Activated T-cell treated with anti-CD3 and anti-CD28 coated beads, Interleukin-2, amount 50 U/mL, for 1 hour (primary cell): ENCODE measurements at places on chromosomes 12 and 14.
A peak's percentile ranks its signal among the peaks of the same experiment; 100 is the strongest.

DNA sequence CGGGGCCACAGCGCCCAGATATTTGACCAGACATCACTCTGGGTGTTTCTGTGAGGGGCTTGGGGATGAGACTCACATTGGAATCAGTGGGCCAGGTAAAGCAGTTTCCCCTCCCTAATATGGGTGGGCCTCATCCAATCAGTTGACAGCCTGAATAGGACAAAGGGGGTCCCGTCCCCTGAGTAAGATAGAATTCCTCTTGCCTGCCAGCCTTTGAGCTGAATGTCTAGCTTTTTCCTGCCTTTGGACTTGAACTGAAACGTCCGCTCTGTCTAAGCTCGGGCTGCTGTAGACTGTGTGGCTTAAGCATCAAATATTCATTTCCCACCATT lies 88.8 kb upstream of the DIO3 start:
- no peak for DNase-seq

GRCh38 chr12:25323581-25323982 lies 72.9 kb upstream of the KRAS start:
- no peak for DNase-seq

DNA sequence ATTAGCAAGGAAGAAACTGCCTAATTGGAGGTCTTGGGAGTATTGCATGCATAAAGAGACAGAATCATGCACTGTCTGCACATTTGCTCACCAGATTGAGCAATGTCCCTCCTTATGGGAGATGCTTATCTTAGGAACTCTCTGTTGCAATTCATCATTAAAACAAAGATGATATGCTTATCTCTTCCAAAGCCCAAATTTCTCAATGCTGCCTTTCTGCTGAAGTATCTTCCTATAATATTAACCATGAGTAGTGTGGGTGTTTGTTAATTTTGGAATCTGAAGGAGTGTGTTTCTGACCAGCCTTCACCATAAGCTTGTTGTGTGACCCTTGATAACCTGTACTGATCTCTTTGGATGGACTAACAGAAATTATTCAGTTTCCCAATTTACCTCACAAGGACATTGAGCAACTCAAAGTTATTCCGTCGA lies 1257.6 kb upstream of the FLRT2 start:
- DNase-seq = no peak

- no peak for DNase-seq
Observed at GRCh38 chr14:70934502-70935134, 27.4 kb downstream of the PCNX1 start.

GRCh38 chr14:71508901-71509300 lies 423.3 kb upstream of the RGS6 start:
- DNase-seq = no peak

DNA sequence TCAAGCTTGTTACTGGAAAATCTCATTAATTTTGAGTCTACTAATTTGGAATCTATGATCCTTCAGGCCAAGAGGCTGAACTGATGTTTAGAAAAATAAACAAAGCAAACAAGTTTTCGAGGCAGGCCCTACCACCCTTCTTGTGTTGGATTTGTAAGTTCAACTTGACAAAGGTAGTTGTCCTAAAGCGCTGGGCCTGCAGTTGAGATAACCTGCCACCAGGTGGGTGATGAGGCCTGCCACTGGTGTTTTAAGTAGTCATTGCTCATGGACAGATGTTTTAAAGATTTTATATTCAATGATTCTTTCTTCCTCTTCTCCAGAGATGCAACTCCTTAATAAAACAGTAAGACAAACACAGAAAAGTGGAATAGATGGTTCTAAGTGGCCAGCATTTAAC lies 19.4 kb downstream of the ACVRL1 start:
- peak; percentile 55 for DNase-seq

DNA sequence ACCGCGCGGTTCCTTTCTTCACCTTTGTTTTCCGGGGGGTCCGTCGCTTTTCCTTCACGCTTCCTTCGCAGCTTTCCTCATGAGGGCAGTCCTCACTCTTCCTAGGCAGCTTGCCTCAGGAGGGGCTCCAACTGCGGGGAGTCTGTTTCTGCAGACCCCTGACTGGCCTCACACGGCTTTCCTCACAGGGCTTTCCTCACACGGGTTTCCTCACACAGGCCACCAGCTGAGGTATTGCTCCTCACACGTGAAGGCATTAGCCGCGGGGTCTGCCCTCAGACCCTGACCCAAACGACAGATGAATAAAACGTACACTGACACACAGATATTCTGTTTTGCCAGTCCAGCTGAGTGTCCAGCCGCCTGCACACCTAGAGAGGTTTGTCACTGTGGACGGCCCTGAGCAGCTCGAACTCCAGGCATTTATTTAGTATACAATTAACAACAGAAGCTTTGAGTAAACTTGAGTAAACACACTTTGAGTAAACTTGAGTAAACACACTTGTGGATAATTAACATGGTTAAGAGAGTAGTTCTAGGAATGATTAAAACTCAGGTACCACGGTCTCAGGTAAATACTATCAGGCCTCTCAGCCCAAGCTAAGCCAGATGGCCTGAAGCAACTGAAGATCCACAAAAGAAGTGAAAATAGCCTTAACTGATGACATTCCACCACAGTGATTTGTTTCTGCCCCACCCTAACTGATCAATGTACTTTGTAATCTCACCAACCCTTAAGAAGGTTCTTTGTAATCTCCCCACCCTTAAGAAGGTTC lies 16.1 kb upstream of the LYZ start:
- DNase-seq = no peak

DNA sequence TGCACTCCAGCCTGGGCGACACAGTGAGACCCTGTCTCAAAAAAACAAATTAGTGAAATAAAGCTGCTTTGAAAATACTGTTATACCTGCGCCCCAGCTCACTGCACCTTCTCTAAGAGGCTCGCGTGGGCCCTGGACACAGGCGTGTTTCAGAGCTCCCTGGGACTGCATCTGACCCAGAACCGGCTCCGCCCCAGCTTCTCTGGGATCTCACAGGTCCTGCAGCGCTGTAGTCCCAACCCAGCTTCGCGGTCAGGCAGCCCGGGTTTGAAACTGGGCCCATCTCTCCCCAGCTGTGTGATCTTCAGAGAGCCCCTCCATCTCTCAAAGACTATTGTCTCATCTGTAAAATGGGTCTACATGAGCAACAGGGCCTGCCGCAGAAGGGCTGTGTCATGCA lies 7.5 kb downstream of the RIMBP2 start:
- no peak for DNase-seq

- no peak for DNase-seq
Observed at GRCh38 chr12:132529156-132529839, 39.3 kb downstream of the FBRSL1 start.

DNA sequence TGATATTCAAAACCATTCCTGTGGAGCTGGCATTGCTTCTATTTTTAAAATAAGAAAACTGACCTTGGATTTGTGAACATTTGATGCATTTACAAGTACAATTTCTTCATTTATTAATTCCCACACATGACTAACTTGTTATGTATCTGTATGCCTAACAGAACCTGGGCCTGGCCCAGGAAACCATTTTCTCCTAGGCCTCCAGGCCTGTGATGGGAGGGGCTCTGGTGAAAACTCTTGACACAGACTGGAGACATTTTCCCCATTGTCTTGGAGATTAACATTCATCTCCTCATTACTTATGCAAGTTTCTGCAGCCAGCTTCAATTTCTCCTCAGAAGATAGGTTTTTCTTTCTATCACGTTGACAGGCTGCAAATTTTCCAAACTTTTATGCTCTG lies 42.0 kb downstream of the GLIPR1L2 start:
- DNase-seq = no peak

DNA sequence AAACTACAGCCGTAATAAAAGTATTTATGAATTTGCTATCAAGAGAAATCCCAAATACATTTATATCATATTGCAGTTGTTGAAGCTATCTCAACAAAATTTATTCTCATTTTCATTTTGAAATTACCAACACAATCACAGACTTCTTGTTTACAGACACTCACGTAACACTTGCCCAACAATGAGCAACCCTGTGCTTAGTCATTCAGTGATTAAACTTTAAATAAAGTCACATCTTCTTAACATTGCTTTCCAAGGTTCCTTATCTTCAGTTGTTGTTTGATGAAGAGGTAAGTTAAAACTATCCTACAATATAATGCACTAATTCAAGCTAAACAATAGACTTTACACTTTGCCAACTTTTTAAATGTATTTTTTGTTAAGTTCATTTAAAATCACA lies 601.8 kb downstream of the SLC16A7 start:
- DNase-seq = no peak

GRCh38 chr12:30755395-30755762 lies 628 bp upstream of the CAPRIN2 start:
- DNase-seq = no peak

GRCh38 chr14:52352569-52352968 lies 38.5 kb downstream of the PTGER2 start:
- no peak for DNase-seq

DNA sequence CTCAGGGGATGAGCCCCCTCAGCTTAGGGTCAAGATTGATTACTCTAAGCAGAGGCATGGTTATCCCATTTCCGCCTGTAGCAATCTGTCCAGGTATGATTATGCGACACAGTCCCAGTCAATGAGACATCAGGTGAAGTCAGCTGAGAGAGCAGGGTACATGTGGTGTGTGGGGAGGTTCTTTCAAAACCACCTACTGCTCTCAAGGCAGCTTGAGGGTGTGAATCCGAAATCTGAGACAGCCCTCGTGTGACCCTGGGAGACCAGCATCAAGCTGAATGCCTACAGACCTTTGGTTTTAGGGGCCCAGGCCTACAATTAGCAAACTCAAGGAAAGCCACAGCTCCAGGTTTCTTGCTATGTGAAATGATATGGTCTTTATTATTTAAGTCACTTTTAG lies 275.7 kb downstream of the ITPR2 start:
- DNase-seq = no peak

DNA sequence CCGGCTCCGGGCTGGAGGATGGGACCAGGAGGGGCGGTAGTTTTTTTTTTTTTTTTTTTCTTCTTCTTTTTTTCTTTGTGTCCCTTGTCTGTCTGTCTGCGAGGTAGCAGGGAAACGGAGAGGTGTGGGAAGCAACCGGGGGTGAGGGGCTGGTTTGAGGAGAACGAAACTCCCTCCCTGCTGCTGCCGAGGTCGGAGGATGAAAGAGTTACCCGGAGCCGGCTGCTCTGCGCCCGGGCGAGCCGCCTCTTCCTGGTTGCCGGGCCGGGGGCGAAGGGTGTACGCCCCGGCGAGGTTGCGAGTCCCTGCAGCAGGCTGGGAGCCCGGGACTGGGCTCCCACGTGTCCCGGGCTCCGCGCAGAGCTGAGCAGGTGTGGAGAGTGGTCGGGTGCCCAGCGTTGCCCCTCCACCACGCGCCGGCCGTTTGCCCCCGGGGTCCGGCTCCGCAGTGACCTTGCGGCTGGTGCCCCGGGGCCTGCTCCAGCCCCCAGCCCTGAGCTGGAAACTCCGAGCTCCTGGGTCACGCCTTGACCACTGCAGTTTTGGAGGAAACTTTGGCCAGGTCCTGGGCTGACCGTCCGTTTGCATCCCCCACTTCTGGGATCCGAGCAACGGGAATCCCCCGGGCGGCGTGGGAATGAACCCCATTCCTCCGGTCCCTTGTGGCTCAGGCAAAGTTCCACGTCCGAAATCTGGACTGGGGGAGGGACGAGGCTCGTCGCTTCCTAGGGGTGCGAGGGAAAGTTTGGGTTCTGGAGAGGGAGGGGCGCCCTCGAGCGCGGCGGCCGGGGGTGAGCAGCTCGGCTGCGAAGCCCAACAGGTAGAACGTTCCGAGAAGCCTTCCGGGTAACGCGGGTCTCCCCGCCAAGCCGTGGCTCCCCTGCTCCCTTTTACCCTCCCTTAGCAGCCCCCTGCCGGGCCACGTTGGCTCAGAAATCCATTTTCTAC lies 1.3 kb downstream of the CHST11 start:
- peak; percentile 72 for DNase-seq

DNA sequence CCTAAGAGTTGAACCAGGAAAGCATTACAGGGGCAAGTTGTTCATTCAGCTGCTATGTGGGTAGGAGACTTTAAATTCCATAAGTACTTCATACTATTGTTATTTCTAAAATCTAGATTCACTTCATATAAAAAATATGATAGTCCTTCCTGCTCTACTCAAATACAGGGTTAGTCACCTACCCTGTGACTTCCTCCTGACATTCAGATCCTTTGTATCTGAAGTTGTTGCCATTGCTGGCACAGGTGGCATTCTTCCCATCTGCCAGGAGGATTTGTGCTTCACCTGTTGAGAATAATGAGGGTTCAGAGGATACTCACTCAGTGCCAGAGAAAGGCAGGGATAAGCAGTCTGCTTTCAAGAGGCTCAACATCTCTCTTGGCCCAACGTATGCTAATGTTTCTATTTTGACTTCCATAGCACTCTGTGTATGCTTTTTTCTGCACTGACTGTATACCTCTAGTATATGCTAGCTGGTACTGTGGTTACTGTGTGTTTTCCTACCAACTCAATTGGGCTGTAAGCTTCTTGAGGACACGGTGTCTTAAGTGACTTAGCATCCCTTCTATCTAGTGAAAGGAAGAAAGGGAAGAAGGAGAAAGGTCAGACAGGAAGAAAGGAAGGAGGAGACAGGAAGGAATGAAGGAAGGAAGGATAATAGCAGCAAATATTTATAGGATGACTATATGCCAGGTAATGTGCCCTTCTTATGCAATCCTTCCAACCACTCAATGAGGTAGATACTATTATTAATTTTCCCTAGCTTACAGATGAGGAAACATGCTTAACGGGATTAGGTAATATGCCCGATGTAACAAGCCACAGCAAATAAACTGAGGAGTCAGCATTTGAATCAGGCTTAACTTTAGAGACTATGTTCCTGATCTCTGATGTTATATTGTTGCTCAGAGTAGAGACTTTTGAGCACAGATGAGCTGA lies 38.5 kb upstream of the FGF6 start:
- no peak for DNase-seq

GRCh38 chr14:74596741-74597450 lies 15.1 kb downstream of the LTBP2 start:
- DNase-seq = no peak

DNA sequence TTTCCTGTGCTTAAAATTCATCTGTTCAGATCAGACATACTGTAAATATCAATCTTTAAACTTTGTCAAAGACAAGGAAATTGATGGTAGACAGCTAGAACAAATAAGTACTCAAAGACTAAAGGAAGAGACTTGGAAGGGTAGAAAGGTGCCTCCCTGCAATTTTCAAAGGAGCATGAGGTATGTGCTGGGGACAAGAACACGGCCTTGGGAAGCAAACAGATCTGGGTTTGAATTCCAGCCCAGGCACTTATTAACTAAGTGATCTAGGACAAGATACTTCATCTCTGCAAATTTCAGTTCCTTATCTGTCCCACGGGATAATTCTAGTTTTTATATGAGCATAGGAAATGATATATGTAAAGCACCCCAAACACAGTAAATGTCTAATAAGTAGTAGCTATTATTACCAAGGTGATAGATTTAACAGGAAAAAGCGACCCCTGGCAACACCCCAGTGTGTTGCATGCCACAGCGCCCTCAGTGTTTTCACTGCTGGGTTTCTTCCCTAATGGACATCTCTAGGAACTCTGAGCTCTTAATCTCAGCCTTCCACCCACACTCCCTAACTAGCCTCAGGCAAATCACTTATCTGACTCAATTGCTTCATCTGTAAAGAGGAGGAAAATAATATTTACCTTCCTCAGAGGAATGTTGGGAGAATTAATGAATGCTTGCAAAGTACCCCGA lies 44.7 kb upstream of the BMP4 start:
- no peak for DNase-seq

GRCh38 chr12:6382982-6383381 lies 980 bp upstream of the LTBR start:
- no peak for DNase-seq
